ENCODE measurements at places on chromosomes 11 and 22.

- no peak for DNase-seq
Measured at GRCh38 chr11:57324154-57324885, 432 bp downstream of the TNKS1BP1 start.

DNA sequence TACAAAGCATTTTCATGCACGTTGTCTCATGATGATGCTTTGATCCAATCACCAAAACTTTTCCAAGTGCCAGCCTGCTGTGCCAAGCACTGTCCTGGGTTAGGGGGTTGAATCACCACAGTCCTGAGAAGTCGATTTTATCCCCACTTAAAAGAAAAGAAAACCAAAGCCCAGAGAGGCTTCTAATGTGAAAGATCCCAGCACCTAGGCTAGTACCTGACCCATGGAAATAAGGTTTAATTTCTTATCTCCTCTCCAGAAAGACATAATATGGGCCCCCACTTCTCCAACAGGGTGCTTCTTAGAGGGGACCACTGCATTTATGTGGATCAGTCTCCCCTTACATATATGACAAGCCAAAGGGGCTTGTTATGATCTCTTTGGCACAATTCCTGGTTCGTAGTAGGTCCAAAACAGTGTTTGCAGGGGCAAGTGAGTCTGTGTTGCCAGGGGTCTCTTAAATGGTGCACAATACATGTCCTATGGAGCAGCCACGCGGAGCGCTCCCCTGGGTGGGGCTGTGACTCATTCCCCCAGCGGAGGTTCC, 1.9 kb upstream of the BCL9L start:
- DNase-seq = no peak

DNA sequence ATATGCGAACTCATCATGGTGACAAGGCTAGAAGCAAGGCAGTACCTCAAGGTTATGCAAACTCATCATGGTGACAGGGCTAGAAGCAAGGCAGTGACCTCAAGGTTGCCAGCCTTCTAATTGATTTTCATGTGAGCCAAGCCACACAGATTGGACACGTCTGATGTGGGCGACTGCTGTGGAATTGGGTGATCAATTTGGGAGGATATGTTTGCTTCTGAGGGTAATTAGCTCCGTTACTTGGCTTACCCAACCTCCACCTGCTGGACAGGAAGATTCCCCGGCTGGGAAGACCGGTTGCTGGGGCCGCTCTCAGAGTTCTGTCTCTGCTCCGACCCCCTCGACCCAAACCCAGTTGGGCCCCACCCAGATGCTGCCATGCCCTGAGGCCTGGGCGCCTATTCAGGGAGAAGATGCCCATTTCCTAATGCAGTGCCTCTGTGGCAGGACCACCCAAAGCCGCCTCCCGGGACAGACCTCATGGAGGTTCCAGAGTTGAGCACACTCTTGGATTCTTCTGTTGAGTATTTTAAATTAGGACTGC, 69.9 kb upstream of the SHANK2 start:
- no peak for DNase-seq

DNA sequence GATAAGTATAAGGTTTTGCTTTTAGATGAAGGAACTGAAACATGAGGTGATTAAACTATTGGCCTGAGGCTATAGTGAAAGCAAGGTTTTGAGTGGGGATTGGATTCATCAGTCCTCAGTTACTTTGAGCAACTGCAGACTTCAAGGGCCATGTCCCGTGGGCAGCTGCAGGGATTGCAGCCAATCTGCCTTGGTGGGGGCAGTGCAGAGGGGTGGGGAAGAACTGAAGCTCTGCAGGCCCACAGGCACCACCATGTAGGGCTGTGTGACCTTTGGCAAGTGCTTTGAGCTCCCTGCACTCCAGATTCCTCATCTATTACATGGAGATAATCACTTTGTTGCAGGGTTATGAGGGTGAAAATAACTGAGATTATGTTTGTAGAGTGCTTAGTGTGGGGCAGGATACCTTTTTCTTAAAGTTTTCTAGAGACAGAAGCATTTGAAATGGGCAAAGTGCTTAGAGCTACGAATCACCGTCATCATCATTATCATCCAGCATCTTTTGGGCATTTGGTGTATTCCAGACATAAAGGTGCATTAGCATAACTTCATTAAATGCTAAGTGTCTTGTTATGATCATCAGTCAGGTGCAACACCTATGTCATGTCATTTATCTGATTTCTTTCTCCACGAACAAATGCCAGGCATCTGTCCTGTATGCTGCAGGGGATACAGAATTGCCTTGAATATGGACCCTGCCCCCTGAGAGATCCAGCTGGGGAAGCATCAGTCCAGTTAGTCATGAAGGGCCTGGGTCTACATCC, 72.1 kb upstream of the TENM4 start:
- DNase-seq = no peak

GRCh38 chr11:71530602-71531001, 3.5 kb downstream of the KRTAP5-7 start:
- DNase-seq = peak; percentile 27

- no peak for DNase-seq
Measured at GRCh38 chr22:45584121-45584570, 81.5 kb downstream of the FBLN1 start.

DNA sequence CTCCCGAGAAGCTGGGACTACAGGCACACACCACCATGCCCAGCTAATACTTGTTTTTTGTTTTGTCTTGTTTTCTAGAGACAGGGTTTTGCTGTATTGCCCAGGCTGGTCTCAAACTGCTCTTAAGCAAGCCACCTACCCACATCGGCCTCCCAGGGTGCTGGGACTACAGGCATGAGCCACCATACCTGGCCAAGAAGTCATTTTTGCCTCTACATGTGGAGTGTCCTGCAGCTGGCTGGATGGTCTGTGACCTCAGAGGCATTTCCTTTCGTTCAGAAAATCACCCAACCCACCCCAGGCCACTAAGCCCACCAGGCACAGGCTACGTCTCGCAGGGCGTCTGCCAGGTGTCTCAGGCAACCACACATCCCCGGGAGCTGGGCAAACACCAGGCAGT, 12.8 kb downstream of the SHANK2 start:
- no peak for DNase-seq

- no peak for DNase-seq
Measured at GRCh38 chr11:130439160-130439519, 9.3 kb upstream of the ADAMTS15 start.

DNA sequence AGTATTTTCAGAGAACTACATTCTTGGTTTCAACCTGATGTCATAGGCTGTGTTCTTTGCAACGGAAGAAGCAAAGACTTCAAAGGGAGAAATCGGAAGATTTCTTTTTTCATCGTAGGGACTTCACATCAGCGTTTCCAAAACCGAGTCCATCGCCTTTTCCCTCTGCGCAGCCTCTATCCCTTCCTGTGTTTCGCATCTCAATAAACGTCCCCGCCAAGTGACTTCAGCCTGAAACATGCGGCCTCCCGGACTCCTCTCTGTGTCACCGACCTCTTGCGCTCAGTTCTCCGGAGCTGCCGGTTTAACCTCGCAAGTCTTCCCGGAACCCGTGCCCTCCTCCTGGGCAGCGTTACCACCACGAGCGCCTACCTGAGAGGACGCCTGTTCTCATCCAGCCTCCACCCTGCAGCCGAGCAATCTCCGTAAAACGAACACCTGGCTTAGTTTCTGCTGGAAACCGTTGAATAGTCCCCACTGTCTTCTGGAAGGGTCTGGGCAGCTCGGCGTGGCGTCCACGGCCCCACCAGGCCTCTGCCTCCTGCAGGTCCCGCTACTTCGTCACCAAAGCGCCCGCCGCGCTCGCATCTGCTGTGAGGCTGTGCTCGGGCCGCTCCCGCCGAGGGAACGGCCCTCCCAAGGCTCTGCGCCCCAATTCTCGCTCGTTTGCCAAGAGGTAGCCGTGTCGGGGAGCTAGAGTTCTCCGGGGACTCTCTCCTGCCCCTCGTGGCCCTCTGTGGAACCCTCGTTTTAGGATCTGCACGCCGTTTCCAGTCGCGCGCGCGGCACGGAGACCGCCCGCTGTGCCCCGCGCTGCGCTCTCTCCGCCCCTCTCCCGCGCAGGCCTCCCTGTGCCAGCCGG, at the start of gene GLB1L3:
GLB1L3 (plus strand) TSS at position 846 of the 862 bp plus-strand sequence. CDS start 362 bp downstream, outside the sequence.
- DNase-seq = no peak

DNA sequence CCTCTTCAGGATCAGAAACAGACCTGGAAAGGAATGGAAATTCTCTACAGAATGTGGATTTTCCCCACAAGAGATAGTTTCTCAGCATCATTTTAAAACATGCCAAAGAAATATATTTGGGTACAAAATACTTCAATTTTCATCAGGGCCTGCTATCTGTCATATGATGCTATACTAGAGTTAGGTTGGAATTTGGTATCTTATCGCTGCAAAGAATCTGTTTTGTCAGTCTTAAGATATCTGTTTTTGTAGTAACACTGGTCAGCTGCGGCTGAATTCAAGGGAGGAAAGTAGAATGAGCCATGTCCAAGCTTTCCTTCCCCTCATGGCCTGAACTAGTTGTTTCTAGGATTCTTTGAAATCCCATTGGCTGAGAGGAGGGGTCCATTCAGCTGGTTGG, 806.4 kb downstream of the KCNA4 start:
- no peak for DNase-seq

GRCh38 chr22:29821291-29822016, 16.6 kb downstream of the ASCC2 start:
- DNase-seq = peak; percentile 69

DNA sequence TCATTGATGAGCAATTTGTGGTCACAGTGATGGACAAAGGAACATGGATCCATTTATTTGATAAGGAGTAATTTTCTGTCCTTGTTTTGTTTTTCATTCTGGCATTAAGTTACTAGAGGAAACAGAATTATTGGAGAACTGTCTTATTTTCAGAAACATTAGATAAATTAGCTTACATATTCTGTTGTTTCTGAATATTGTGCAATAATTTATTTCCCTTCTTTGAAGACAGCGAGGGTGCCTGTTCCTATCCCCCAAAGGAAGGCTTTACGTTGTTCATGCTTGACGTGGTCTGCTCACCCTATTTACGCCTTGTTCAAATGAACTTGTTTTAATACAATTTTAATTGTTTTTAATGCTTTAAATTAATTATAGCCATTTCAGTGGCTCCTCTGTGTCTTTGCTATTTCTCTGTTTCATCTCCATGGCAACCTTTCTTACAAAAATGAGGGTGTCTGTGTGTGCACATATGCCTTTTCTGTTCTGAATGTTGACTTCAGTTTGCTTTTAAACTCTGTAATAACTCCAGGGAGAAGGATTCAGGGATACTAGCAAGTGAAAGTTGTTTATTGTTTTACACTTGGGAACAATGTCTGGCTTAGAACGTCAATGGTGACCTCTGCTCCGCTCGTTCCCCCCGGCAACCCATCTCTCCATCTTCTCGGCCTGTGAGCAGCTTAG, 138.3 kb upstream of the PLET1 start:
- DNase-seq = no peak
